ENCODE measurements at places on chromosomes 11 and 22.

DNA sequence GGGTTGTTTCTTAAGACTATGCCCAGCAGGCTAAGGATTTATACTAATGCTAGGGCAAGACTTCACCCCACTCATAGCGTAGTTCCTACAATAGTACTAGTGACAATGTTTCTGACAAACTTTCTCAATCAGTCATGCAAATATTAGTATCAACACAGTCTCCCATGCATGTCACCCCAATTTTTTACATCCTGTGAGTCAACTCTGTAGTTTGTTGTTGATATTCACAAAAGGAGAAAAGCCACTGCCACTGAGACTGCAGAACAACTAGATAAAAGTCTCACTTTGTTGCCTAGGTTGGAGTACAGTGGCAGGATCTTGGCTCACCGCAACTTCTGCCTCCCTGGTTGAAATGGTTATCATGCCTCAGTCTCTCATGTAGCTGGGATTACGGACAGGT is 155.2 kb downstream of the RBFOX2 start:
- no peak for DNase-seq

- no peak for DNase-seq
These were observed 301.8 kb upstream of the CADM1 start for GRCh38 chr11:115806056-115806455.

GRCh38 chr11:120546312-120547205 is 35.0 kb downstream of the GRIK4 start:
- no peak for DNase-seq

DNA sequence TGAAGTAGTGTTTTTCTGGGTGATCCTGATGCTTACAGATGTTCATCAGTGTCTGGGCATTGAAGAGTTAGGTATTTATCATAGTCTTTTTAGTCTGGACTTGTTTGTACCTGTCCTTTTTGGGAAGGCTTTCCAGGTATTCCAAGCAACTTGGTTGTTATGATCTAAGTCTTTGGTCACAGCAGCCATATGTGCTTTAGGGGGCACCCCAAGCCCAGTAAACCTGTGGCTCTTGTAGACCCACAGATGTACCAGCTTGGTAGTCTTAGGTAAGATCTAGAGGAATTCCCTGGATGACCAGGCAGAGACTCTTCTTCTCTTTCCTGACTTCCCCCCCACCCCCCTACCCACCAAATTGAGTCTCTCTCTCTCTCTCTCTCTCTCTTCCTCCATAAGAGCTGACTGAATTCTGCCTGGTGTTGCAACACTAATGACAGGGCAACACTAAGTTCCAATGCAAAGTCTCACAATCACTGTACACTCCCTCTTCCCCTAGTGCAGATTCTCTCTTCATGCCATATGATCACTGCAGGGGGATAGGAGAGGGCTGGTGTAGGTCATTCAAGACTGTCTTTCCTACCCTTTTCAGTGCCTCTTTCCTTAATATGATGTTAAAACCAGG is 24.5 kb upstream of the MMP8 start:
- no peak for DNase-seq

- DNase-seq = no peak
These were observed 11.7 kb downstream of the PHRF1 start for GRCh38 chr11:587978-588380.

- DNase-seq = no peak
These were observed 40.0 kb downstream of the DCUN1D5 start for GRCh38 chr11:103051981-103052380.

DNA sequence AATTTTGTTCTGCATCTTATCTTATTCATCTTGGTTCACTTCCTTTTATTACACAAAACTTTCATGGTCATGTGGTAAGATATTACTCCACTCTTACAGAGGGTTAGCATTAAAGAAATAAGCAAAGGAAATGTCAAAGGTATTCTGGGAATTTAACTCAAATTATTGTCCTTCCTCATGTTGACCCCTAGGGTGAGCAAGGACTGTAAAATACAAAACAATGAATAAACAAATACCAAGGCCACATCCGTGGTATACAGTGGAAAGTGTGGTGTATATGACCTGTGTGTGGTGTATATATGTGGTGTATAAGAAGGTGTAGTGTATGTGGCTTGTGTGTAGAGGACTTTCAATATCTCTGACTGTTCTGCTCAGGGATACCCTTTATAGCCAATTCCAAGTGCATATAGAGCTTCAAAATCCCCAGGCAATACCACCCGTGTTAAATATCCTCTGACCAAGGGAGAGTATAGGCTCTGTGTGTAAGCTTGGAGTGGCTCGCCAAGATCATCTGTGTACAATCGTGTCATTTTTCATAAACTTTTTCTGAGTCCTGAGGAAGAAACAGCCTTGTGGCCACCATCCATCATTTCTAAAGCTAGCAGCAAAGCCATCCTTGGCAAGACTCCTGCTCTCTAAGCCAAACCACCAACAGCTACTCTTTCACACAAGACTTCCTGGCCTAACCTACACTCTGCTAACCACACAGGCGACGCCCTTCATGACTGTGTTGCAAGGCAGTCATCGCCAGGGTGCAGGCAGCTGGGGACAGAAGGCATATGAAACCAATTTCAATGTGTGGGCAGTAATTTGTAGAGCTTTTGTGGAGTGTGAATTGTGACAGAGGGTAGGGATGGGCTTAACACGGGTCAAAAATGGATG is 548.0 kb downstream of the ETS1 start:
- DNase-seq = no peak

DNA sequence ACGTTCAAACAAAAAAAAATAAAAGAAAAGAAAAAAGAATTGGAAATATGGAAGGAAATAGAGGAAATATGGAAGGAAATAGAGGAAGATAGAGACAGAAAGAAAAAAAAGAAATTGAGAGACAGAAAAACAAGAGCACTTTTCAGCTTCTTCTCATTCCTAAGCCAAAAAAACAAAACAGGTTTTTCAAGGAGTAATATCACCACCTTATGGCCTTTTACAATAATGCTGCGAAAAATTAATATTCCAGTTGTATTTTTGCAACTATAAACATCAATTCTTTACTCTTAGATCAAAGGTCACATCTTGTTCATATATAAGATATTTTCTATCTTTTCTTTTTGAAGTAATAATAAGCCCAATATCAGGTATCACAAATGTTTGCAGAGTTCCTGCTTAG is 328.3 kb downstream of the FAT3 start:
- no peak for DNase-seq

DNA sequence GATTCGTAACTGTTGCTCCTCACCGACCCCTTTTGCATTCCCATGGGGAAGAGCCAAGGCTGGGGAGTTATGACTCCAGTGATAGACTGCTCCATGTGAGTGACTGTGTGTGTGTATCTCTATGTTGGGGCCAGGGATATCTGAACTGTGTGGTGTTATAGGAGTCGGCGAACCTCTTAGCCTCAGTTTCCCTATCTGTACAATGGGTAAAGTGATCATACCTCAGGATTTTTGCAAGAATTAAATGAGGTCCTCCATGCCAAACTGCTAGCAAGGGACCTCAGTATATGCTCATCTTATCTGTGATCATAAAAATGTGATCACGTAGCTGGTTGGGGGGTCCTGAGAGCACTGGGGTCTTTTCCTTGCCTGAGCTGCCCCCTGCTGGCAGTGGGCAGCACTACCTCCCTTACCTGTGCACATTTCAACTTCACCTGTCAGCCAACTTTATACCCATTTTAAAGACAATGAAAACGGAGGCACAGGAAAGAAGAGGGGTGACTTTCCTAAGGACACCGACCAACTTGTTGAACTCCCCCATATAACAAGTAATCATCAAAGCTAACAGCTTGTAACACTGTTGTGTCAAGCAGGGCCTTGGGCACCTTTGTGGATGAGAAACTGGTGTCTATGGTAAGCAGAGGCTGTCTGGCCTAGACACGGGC is 1.4 kb upstream of the DPP3 start:
- peak; percentile 32 for DNase-seq

DNA sequence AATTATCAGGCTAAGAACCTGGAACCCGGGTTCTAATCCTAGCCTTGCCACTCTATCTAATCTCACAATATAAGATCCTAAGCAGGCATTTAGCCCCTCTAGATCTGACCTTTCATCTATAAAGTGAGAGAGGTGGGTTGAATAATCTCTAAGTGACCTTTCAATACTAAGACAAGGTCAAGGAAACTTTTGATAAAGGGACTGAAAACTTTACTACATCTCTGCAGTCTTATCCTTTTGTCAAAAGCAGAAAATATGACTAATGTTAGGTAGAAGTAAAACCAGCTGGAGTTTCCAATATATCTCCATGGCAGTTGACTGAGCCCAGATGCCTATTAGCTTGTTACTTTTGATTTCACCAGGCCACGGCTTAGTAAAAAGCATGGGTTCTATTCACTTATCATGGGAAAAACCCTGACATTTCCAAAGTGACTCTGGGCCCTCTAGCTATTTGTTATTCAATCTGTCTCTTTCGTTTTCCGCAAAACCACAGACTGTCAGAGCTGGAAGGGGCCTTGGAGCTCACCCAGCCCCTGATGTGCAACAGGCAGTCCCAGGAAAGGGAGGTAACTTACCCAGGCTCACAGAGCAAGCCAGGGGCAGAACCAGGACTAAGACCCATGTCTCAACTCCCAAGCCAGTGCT is 75.8 kb downstream of the RAB30 start:
- DNase-seq = no peak

DNA sequence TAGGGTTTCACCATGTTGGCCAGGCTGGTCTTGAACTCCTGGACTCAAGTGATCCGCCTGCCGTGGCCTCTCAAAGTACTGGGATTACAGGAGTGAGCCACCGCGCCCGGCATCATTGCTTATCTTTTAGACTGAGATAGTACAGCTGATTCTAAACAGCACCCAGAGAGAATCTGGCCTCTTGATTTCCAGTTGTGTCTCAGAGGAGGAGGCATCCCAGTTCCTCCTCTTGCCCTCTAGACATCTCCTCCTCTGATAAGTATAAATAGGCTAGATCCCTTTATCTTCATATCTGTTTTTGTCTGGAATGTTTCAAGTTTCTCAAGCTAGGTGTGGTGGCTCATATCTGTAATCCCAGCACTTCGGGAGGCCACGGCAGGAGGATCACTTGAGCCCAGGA is 7.0 kb downstream of the MARK2 start:
- DNase-seq = no peak

DNA sequence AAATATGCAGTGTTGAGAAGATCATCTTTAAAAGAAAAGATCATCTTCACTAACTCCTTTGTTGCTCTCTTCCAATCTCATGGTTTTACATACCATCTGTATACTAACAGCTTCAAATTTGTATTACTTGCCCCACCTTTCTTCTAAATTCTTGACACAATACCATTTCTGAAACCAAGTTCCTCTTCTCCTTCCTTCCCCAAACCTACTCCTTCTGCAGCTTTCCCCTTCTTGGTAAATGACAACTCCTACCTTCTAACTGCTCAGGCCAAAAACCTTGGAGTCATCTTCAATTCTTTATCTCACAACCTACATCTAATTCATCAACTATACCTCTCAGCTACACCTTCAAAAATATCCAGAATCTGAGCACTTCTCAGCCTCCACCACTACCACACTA is 9.3 kb downstream of the PRCP start:
- no peak for DNase-seq

DNA sequence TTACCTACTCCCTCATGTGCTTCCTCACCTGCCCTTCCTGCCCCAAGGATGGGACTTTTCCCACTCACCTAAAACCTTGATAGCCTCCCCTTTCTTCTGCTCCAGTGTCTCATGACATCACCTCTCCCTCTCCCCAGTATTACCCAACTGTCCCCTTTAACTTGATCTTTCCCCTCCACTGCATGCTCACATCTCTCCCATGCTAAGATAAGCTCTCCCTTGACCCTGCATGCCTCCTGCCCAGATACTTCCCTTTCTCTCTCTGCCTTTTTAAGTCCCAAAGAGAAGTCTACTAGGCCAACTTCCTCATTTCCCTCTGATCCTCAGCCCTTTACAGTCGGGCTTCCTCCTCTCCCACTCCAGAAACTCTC is 14.8 kb downstream of the CD3E start:
- no peak for DNase-seq
